ENCODE measurements at places on chromosomes 7 and 10. TPM values are rescaled to one million over a fixed set of nuclear protein-coding genes. Genes with fewer than 3 reads are reported as not detected.

LRRC61 gene
- total RNA-seq: 27.4 TPM

TUBAL3 gene
- not detected for total RNA-seq

RASSF4 gene
- 2.0 TPM for total RNA-seq

KIAA1217 gene
- total RNA-seq: 0.11 TPM

BAMBI gene
- total RNA-seq: 1.6 TPM

AKR1C8 gene
- not detected for total RNA-seq

WASHC2A gene
- 28.8 TPM for total RNA-seq

SLC26A4 gene
- 4.5 TPM for total RNA-seq

ENO4 gene
- not detected for total RNA-seq

ITGA8 gene
- total RNA-seq: not detected

AQP1 gene
- 0.38 TPM for total RNA-seq

SLC18A2 gene
- 0.04 TPM for total RNA-seq

STN1 gene
- 22.5 TPM for total RNA-seq

CPN1 gene
- not detected for total RNA-seq

NPVF gene
- not detected for total RNA-seq

SPDYE9 gene
- not detected for total RNA-seq

CHST12 gene
- 5.7 TPM for total RNA-seq

LIPJ gene
- total RNA-seq: not detected

KCNH2 gene
- 0.13 TPM for total RNA-seq

TRIM74 gene
- total RNA-seq: 0.25 TPM

FZD8 gene
- 0.78 TPM for total RNA-seq

MYH16 gene
- total RNA-seq: not detected

GLI3 gene
- total RNA-seq: 0.38 TPM

MTPN gene
- 144 TPM for total RNA-seq

CYP2C18 gene
- not detected for total RNA-seq

ANKRD22 gene
- 0.15 TPM for total RNA-seq

MMD2 gene
- not detected for total RNA-seq

LRRC18 gene
- total RNA-seq: not detected

EZH2 gene
- 105 TPM for total RNA-seq

ADCYAP1R1 gene
- total RNA-seq: not detected

UCMA gene
- total RNA-seq: not detected

PDLIM1 gene
- total RNA-seq: 0.44 TPM

PDE1C gene
- total RNA-seq: not detected

GHRHR gene
- total RNA-seq: not detected

OPN4 gene
- not detected for total RNA-seq

KLF14 gene
- total RNA-seq: not detected

IDI2 gene
- not detected for total RNA-seq

ANXA8 gene
- not detected for total RNA-seq

C1QL3 gene
- 0.19 TPM for total RNA-seq

CPEB3 gene
- 2.1 TPM for total RNA-seq

MKLN1 gene
- 31.3 TPM for total RNA-seq

LOXL4 gene
- not detected for total RNA-seq

SPAM1 gene
- not detected for total RNA-seq

Data from activated CD8-positive, alpha-beta memory T cell treated with anti-CD3 and anti-CD28 coated beads for 36 hours (primary cell).